Panc1 (cell line): ENCODE measurements at places on chromosomes 1 and 21. TPM values are rescaled to one million over a fixed set of nuclear protein-coding genes. Genes with fewer than 3 reads are reported as not detected.

DNA sequence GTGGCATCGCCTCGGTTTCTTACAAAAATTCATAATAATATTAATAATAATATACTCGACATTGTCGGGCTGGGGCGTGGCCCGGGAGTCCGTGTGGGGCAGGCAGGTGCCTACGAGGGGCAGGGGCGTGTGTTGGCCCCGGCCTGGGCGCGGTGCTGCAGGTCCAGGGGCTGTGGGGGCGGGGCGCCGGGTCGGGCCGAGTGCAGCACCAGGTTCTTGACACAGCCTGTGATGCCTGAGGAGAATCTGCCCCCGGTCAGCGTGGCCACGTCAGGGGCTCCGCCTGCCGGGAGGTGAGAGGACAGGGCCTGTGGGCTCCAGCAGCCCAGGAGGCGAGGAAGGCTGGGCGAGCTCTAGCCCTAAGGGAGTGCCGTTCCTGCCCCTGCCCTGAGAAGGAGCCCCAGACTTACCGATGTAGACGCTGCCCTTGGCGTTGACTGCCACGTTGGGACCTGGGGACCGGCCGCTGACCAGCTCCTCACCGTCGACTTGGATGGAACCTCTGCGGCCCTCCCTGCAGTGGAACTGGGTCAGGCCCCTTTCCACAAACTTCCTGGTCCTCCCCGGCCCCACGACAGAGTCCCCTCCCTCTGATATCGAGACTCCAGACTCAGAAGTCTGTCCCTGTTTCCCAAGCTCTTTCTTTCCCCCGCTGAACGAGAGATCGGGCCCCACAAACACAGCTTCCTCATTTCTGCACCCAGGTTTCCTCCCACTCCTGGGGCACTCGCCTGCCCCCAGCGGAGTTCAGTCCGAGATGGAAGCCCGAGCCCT lies 11.3 kb downstream of the LDLRAD2 start:
- no peak for DNase-seq

The RIMS3 gene
- 5.7 TPM for total RNA-seq

DNA sequence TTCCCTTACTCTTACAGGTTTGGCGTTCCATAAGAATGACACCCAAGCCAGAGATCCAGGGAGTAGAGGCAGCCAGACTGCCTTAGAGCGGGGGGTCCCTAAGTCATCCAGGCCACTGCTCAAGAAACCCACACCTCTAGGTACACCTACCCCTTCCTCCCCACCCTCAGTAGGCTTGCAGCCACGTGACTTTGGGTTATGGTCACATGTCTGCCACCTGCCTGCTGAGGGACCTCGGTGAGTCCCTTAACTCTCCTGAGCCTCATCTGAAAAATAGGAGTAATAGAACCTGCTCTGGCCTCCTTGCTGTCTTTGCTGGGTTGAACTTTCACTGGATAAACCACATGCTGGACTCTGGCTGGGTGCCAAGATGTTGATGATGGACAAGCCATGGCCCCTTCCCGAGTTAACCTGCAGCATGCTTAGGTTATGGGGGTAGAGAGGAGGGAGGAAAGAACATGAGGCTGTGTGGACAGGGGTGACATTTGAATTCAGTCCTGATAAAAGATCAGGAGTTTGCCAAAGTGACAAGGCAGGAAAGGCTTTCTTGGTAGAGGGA lies 4.5 kb downstream of the RPS6KA1 start:
- no peak for DNase-seq

- DNase-seq, result no peak
Measured at GRCh38 chr1:169031566-169032224, 74.8 kb upstream of the ATP1B1 start.

DNA sequence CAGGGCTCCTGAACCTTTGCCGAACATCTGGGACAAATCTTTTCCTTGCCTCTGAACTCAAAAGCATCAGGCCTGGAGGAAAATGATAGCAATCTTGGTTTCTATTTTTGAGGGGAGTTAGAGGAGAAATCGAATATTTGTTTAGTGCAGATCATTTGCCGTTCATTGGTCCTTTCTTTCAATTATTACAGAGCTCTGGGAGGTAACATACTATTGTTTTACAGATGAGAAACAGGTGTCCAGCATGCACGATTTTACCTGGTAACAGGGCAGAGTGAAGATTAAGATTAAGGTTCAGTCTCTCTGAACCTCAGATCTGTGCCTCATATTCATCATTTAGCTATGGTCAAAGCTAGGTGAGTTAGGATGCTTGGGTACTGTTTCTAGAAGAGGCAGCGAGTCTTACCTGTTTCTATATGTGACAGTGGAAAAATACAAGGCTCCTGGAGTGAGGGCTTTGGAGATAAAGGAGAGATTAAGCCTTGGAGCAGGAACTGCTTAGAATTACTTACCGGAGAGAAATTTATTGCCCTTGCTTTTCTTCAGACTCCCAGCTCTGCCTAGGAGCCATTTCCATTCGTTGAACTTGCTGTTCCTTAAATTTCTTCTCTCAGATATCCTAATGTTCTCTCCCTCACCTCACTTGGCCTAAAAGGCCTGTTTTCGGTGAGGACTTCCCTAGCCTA lies 1.4 kb downstream of the PRCC start:
- DNase-seq, result no peak

GRCh38 chr1:86089765-86090164 lies 66.8 kb downstream of the COL24A1 start:
- no peak for DNase-seq

GRCh38 chr21:46060596-46061061 lies 37.3 kb upstream of the COL6A2 start:
- DNase-seq, result no peak

DNA sequence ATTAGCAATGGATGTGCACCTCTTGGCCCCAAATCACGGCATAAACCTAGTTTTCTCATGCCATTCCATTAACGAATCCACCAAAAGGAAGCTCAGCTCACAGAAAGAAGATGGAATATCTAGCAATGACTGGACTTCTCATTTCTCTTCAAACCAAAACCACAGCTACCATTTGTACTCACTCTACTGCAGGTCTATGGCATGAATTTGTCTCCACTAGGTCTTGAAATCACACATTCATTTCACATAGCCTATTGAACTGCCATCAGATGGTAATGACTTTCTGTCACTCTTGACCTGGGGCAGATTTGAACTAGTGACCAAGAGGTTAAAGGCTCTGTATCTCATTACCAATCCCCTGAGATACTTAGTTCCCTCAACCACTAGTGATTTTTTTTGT lies 382.7 kb downstream of the DPYD start:
- no peak for DNase-seq

The ZNF124 gene
- total RNA-seq, result 18.6 TPM

- DNase-seq, result no peak
Measured at GRCh38 chr1:242754125-242754524, 229.6 kb upstream of the PLD5 start.

DNA sequence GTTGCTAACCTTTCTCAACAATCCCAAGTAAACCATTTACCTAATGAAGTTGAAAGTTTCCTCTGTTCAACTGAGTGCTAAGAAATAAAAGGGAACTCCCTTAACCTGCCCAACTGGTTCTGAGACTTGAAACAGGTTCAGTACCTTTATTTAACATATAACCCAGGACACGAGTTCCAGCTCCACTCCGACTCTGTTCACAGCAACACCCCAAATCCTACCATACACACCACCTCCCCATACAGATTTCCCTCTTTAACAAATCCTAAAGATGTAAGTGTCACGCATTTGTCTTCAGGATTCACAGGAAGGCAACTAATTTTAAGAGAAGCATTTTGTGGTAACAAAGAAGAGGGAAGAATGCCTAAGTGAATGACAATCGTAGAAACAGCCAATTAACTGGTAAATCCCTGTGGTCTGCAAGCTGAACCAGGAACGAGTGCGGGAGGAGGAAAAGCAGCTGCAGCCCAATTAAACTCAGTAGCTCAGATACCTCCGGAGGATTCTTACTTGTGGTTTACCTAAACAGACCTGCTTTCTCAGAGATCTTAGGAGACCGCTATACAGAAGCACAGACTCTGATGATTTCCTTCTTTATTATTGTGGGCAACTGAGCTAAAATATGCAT lies 134.5 kb upstream of the MAGI3 start:
- DNase-seq, result no peak

The ERVH48-1 gene
- total RNA-seq, result 0.05 TPM

The UBE2U gene
- not detected for total RNA-seq

The HCRTR1 gene
- 0.18 TPM for total RNA-seq

- no peak for DNase-seq
Measured at GRCh38 chr1:172394141-172394751, 26.2 kb upstream of the C1orf105 start.

- DNase-seq, result no peak
Measured at GRCh38 chr1:165912638-165913037, 85.2 kb downstream of the UCK2 start.

The DMRTA2 gene
- total RNA-seq, result not detected

DNA sequence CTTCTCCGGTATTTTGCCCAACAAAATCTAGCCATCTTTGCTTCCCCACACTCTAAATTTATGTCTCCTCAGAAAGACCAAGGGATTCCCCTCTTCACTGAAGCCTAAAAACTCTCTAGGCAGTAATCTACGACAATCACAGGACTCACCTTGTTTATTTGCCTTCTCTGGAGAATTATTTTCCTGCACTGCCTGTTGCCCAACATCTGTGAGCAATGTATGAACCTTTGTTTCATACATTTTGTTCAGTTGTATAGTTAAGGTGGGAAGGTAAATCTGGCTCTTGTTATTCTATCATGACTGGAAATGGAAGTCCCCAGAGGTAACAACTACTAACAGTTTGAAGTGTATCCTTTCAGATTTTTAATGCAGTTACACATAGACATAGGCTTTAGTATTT lies 2.2 kb downstream of the COPA start:
- DNase-seq, result no peak

The SPATA45 gene
- not detected for total RNA-seq

- no peak for DNase-seq
Measured at GRCh38 chr1:219460081-219460895, 152.6 kb downstream of the ZC3H11B start.

- no peak for DNase-seq
Measured at GRCh38 chr1:1130206-1131120, 14.6 kb upstream of the C1orf159 start.

The LMX1A gene
- total RNA-seq, result not detected

- no peak for DNase-seq
Measured at GRCh38 chr21:39918558-39918957, 51.3 kb downstream of the PCP4 start.

GRCh38 chr1:27574001-27574781 lies 29.8 kb downstream of the AHDC1 start:
- no peak for DNase-seq

DNA sequence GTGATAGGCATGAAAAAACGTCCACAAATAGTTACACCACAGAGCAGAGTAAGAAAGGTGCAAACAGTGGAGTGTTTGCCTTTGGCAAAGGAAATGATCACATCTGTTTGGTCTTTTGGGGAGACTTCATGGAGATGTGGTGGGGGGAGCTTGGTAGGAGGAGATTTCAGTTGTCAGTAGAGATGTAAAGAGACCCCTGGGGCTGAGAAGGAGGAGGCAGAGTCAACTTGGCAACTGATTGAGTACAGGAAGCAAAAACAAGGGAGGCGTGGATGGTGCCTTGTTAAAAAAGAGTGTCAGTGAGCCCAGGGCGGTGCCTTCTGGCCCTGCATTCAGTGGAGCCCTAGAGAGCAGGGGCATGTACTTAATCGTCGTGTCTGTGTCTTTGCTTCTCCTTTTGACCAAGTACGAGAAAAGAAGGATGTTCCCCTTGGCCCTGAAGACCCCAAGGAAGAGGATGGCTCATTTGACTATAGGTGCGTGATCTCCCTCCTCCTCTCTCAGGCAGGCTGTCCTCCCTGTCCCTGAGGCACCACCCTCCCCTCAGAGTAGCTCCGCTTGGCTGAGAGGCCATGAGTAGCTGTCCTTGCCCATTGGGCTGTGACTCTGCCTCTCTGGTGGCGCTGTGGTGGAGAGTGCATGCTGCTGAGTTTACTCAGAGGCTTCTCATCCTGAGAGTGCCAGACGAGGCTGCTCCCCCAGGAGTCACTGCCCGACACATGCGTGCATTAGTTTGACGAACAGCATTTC lies 30.4 kb upstream of the CNTN2 start:
- no peak for DNase-seq

DNA sequence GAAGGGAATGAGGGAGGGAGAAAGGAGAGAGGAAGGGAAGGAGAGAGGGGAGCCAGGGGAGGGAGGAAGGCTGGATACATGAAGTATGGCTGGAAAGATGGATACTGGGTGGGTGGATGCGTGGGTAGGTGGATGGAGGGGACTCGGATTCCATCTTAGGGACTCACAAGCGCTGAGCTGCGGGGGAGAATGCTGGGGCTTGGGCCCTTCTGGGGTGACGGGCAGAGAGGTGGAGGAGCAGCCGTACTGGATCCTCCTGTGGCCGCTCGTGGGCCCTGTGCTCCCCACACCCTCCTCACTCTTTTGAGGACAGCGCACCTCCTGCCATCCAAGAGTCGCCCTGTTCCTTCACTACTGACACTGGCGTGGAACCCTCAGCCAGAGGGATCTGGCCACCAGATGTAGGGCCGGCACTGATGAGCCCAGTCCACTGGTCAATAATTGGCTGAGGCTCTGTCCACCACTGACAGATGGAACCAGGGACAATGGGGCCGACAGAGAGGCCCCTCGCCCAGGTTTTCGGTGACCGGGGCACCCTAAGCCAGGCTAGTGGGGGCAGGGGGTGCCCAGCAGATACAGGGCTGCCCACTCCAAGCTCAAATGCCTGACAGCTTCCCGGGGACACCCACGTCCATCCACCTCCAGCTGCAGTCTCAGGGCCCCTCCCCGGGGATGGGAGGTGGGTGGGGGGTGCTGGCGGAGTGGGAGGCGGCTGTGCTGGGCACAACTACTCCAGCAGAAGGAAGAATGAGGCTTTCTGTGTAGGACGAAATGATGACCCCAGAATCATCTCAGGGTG lies 4.4 kb upstream of the ACTRT2 start:
- no peak for DNase-seq

- DNase-seq, result no peak
Measured at GRCh38 chr1:182702826-182703524, 18.6 kb upstream of the RGS8 start.

DNA sequence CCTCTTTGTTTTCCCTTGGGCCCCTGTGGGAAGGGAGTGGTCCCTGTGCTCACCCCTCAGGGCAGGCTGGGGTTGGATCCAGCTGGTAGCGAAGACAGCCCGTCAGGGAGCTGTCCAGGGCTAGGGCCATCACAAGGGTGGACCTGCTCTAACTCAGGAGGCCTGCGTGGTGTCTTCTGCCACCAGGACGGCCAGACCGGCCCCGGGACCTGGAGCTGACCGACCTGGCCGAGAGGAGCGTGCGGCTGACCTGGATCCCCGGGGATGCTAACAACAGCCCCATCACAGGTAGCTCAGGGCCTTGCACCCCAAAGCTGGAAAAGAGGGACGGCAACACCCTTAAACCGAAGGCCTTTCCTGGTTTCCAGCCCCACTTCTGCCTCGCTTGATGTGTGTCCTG lies 64.2 kb upstream of the CNTN2 start:
- no peak for DNase-seq

The AKR7A2 gene
- total RNA-seq, result 86.6 TPM

DNA sequence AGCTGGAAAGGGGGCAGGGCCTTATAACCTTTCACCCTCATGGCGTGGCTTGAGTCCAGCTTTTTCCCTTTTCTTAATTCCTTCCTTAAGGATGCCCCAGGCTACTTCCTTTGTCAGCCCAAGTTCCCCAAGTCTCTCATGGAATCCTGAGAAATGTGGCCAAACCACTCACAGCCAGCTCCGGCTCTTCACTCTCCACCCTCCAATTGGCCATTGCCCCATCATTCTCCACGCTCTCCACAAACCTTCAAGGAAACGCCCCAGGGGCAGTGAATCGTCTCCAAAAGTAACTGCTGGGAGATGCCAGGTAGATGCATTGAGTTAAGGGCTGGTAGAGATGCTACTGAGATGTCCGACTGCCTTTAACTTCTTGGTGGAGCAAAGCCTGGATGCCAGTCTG lies 113.5 kb upstream of the CD34 start:
- DNase-seq, result no peak

- DNase-seq, result no peak
Measured at GRCh38 chr1:246032031-246032551, 475.0 kb downstream of the SMYD3 start.

The CD164L2 gene
- total RNA-seq, result 0.13 TPM
